Stimulated activated CD4-positive, alpha-beta T cell treated with anti-CD3 and anti-CD28 coated beads, TNF-alpha, amount 100 ng/mL, for 24 hours (primary cell): ENCODE measurements at places on chromosomes 4 and X.

DNA sequence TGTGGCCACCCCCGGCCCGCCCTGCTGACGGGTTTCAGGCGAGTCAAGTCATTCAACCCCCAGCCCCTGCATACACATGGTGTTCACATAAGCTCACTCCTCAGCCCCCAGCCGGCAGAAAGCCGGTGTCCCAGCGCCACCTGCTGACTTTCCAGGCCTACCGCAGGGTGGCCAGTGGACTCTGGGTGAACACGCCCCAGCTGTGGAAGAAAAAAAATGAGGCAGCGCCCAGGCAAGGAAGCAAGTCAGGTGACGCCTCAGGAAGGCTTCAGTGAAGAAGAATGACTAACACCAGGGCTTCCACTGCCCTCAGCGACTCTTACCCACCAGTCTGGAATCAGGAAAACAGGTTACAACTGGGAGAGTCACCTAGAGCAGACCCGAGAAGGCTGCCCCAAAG lies 15.8 kb downstream of the BCAP31 start:
- DNase-seq, result no peak

GRCh38 chr4:6480534-6481088 lies 8.2 kb upstream of the PPP2R2C start:
- no peak for DNase-seq

GRCh38 chr4:84324303-84325245 lies 174.5 kb downstream of the NKX6-1 start:
- DNase-seq, result no peak

DNA sequence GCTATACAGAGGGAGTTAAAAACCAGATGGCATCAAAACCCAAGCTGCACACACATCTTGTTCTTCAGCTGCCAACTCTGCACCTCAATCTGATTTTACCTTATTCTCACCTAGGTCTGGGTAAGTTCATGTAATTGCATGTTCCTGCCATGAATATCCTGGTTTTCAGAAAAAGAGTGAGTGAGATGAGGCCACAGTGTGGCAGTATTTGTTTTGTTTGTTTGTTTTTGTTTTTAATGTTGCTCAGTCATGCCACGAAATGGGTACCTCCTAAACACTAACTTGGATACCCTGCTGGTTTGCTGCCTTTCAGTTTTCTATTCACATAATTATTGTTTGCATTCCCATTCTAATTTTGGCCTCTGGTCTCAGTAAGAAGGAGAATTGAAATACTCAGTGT lies 22.5 kb downstream of the TMEM164 start:
- DNase-seq, result no peak

DNA sequence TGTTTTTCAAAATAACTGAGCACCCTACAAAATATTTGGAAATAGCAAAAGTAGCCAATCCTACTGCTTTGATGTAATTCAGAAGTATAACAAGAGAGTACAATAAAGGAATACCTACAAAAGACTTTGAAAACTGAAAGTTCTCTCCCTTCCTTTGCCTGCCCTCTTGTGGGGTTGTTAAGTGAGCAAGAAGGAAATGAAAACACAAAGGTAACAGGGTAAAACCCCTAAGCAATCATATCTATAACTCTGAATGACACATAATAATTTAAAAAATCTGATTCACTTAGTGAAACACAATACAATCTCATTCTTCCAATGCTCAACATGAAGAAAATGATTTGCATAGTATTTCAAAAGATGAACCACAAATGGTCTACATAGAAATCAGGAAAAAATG lies 98.2 kb downstream of the FRYL start:
- no peak for DNase-seq

- no peak for DNase-seq
These were observed 28.0 kb downstream of the PRPS2 start for GRCh38 chrX:12819222-12819621.

DNA sequence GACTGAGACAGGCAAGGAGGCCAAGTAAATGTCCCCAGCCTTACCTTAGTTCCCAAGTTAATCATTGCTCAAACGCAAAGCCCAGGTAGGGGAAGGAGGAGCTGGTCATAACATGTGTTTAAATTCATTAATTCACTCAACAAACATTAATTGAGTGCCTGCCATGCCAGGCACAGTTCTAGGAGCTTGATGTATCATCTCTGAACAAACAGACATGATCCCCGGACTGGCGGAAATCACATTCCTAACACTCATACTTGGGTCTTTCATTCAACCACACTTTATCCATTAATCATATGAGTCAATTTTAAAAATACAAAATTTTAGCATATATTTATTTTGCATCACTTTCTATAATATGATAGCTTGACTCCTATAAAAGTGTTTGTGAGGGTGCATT lies 335.3 kb upstream of the NOCT start:
- no peak for DNase-seq

DNA sequence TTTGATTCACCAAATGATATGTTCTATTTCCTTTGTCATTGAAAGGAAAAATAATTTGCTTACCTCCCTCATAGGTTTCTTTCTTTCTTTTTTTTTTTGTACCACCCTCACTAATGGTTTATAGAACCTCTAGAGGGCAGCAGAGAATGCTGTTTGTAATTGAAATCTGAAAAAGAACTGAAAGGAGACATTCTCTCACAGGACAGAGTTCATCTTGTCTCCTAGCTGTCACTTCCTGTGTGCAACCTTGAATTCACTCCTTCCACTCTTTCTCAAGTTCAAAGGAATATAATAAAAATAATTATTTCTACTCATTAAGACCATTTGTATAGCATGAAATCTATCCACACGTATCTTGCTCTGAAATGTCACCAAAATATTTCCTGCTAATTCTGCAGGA lies 51.0 kb downstream of the GUCY1B1 start:
- no peak for DNase-seq

DNA sequence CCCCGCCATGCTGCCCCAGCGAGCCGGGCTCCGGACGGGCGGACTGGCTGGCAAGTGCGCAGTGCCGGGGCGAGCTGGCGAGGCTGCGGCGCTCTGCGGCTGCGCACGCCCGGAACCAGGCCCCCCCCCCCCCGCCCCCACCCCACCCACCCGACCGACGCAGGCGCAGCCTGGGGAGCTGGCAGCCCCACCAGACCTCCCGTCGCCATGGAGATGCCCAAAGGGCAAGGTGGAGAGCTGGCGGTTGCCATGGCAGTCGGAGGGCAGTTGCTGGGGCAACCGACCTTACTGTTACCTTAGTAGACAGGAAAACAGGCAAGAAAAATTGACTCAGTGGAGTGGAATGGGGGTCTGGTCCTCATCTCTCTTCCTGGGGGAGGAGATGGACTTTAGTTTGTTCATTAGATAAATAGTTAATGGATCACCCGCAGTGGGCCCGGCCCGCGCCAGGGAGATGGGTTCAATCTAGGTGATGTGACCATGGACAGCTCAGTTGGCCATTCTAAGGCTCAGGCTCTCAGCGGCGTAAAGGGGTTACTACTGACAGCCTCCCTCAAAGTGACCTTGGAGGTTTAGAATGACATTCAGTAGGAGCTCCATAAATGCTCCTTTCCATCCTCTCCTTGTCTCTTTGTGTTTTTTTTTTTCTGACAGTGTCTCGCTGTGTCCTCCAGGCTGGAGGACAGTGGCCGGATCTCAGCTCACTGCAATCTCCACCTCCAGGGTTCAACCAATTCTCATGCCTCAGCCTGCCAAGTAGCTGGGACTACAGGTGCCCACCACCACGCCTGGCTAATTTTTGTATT lies at the start of gene PCSK1N:
TSS of gene PCSK1N (minus strand) at position 87 of the 806 bp plus-strand sequence. CDS start at position 9, 78 bp downstream.
- no peak for DNase-seq

GRCh38 chrX:152131525-152131924 lies 6.9 kb downstream of the MAGEA10 start:
- DNase-seq, result no peak

- no peak for DNase-seq
These were observed 1.7 kb upstream of the CENPC start for GRCh38 chr4:67546971-67547370.

DNA sequence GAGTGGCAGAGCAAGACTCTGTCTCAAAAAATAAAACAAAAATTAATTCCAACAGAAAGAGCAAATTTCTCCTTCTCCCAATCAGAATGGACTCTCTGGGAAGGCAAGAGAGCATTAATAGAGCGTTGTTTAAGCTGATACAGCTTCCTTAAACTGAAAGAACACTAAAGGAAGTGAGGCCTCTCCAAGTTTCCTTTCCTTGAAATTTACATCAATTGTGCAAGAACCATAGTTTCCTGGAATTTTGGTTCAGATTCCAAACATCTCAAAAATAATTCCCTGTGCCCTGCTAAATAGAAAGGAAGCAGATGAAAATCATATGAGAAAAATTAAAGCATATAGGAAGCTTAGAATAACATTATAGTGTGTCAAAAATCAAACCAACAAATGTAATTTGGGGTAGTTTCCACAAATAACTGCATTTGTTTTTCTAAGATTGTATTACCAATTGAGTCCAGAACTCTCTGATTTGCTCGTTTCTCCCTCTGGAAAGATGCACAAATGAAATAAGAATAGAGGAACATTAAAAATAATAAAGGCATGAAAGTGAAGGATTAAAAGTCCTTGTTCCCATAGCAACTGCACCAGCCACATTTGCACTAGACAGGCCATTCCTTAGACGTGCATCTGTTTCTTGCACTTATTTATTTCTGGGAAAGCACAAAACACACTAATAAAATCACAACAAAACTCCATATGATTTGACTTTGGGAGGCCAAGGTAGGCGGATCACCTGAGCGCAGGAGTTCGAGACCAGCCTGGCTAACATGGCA lies 3.7 kb upstream of the FAM241A start:
- DNase-seq, result no peak

GRCh38 chrX:122943918-122944317 lies 240.2 kb upstream of the GRIA3 start:
- no peak for DNase-seq

DNA sequence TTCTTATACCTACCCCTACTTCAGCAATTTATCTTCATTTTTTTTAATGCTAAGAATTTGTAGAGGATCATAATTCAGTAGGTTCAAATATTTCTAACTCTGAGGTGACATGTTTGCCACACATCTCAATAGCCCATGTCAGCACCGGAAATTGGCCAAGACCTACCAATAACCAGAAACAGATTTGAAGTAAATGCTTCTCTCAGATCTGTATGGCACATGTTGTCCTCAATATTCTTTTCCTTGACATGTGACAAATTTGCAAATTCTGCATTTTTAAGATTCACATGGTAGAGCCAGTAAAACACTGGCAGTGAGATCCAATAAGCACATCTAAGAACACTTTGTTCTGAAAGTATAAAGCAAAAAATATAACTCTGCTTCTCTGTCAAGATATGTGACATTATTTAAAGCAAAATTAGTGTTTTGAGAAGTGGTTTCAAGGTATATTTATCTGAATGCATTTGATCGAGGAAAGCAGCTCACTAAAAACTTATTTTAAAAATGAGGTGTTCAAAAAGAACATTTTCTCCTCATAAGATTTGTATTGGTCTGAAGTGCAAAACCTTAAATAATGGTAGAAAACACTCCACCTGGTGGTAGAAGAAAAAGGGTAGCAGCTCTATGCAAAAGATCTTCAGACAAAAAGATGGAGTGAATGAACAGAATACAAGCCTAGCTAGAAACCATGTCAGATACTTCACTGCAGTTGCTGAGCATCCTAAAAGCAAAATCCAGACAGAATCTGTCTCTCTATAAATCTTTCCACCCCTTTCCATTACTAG lies 513.8 kb upstream of the FAM241A start:
- DNase-seq, result no peak

- no peak for DNase-seq
These were observed 10.6 kb downstream of the ING2 start for GRCh38 chr4:183515411-183515810.

DNA sequence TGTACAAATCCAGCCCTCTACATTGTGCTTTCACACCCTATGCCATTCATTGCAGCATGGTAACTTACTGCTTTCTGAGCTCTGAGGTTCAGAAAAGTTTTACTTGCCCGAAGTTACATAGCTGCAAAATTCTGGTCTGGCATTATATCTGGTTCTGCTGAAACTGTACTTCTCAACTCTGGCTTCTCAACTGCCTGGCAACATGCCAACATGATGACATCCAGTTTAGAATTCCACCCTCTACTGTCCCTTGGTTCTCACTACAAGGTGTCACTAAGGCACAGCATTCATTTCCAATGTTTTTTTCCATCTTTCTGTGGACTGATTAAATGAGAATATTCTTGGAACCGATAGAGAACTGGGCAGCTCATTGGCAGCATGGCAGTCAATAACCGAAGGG lies 242.9 kb upstream of the PRPS2 start:
- DNase-seq, result no peak

DNA sequence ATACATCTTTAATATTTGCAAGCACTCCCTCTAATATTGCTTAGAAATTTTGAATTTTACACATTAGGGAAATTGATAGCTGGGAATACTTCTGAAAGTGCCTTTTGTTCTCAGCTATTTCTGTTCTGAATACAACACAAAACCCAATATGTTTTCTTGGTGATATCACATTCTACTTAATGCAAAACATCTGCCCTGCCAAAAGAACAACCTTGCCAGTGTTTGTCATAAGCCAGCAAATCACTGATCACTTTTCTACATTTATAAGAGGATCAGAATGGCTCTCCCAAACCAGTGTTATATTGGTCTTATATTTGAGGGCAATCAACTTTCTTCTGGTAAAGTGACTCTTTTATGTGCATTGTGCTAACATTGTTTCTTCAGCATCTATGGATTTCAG lies 126.8 kb upstream of the APOOL start:
- no peak for DNase-seq

- no peak for DNase-seq
These were observed 488.8 kb upstream of the CPEB2 start for GRCh38 chr4:14513471-14513870.

DNA sequence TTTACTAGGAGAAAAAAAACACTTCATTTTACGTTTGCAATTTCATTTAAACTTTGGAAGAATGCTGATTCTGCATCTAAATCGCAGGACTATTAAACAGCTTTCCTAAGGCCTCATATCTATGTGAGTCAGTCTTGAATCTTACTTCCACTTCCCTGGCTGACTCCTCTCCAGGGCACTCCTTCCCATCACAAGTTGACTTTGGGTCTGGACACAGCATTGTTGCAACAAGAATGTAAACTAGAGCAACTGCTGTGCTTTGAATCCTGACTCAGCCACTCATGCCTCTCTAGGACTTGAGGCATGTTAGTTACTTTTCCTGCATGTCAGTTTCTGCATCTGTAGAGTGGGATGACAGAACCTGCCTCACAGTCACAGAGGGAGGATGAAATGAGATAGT lies 413.8 kb downstream of the FAT4 start:
- no peak for DNase-seq

- DNase-seq, result no peak
These were observed 125.5 kb upstream of the ARMCX2 start for GRCh38 chrX:101785142-101785541.

DNA sequence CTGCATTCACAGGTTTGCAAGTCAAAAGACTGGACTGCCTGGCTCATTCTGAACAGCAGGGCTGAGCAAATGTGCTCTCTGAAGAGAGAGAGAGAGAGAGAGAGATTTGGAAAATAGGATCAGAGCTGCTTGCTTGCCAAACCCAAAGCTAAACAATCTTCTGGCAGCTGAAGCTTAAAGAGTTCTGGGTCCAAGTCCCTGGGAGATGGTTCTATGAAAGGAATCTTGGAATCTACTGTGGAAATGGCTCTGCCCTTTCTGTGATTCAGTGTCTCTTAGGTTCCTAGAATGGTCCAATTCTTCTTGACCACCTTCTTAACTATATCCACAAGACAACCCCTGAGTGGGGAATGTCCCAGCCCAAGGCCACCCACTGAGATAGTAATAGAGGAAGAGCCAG lies 66.1 kb upstream of the EFNB1 start:
- DNase-seq, result no peak
